ENCODE measurements at places on chromosomes 2 and 18.

DNA sequence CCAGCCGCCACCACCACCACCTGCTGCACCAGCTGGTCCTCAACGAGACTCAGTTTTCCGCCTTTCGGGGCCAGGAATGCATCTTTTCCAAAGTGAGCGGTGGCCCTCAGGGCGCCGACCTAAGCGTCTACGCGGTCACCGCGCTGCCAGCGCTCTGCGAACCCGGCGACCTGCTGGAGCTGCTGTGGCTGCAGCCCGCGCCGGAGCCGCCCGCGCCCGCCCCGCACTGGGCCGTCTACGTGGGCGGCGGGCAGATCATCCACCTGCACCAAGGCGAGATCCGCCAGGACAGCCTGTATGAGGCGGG lies 1.6 kb downstream of the LRATD1 start:
- no peak for DNase-seq

DNA sequence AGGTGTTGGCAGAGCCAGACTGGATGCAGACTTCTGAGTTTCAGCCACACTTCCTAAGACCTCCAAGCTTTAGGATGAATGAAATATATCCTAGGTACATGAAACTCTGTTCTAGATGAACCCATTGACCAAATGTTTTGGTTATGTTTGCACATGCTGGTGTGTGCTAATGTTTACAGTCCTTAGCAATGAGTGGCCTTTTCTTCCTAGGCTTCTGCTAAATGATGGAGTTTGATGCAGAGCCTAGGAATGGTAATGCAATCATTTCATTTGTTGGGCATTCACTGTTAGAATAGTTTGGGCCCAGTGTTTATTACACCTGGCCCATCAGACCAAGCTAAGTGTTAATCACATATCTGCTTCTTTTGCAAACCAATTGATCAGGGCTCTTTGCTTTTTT lies 464.7 kb downstream of the MEIS1 start:
- no peak for DNase-seq

- DNase-seq = no peak
These were observed 9.6 kb upstream of the NPPC start for GRCh38 chr2:231935815-231936214.

DNA sequence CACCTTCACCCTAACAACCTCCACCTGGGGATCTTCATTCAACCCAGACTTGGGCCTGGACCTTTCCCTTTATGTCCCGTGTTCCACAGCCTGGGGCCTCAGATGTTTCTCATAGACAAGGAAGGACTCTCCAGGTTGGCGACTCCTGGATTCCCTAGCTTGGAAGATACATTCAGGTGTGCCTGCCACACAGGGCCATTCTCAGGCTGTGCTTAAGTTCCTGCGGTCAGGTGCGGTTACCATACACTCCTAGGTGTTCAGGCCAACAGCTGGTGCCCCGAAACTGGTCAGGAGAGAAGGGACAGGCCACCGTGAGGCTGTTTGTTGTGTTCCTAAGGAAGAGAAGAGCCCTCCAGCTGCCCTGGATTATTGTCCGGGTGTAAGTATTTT lies 15.6 kb downstream of the SLC4A3 start:
- DNase-seq = no peak

DNA sequence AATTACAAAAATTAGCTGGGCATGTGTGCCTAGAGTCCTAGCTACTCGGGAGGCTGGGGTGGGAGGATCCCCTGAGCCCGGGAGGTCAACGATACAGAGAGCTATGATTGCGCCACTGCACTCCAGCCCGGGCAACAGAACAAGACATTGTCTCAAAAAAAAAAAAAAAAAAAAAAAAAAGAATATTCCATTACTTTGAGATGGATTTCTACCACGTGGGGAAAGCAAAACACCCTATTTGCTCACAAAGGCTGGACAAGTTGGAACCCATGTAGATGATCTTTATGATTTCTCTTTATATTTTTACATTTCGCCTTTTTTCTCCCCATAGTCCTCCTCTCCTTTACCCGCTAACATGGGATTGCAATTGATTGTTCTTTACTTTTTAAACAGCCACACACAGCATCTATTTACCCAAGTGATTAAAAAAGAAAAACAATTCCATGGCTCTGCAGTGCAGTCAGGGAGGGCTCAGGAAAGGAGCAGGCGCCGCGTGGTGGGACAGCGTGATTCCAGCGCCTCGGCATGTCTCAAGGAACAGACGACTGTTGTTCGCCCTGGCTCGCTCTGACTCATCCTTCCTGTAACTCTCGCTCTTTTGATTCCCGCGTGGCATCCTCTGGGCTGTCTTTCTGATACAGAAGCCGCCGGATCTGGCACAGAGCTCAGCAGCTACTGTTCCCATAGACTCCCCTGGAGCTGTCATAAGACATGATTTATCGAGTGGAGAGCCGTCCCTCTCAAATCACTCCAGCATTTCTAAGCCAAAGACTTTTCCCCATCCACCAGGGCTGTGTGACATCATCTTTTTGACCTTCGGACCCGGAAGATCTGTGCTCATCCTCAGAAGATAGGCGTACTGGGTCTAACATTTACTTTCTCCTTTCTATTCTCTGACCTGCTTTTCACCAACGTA lies 230.4 kb upstream of the AGAP1 start:
- no peak for DNase-seq
